CD4-positive, alpha-beta T cell treated with Interleukin-2 at 100 ng/mL for 4 hours (primary cell): ENCODE measurements at places on chromosomes 6 and 20.

GRCh38 chr6:27176523-27177484 lies 70.7 kb upstream of the PRSS16 start:
- peak; percentile 74 for DNase-seq

DNA sequence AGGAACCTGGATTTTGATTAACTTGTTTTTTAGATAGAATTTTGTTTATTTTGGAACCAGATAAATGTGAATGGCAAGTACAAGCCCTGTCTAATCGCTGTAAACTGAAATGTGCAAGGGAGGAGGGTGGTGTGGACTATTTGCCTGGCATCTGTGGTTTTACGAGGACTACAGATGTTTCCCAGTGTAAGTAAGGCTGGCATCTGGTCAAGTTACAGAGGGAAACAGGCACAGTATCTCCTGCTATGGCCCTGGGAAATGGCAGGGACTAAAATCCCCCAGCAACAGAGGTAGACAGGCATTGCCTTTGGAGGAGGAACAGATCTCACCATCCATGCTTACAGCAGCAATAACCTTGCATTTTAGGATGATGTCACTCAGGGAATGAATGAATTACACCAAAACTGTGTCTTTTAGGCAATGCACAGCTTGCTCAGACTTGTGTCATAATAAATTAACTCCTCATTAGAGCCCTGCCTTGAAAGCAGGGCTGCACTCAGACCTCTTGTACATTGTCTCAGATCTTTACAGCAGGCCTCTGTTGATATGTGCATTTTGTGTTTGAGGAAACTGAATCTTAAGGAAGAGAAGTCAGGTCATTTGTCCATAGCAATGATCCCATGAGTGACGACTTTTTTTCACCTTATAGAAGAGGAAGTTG lies 96.2 kb downstream of the TCP11 start:
- DNase-seq = no peak

GRCh38 chr6:161101517-161101916 lies 109.9 kb downstream of the MAP3K4 start:
- DNase-seq = no peak

GRCh38 chr20:9287826-9288225 lies 218.9 kb downstream of the PLCB4 start:
- no peak for DNase-seq

DNA sequence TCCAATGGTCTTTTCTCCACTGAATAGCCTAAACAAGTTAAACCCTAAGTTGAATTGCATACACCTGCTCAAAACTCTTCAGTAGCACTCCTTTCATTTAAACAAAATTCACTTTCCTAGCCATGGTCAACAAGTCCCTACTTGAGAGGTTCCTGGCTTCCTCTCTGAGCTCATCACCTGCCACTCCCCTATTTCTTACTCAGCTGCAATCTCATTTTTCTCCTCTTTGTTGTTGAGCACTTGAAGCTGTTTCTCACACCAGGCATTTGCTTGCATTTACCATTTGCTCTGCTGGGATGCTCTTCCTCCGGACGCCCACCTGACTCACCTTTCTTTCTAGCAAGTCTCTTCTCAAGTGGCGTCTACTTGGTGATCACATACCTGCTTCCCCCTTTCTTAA lies 38.5 kb downstream of the EDN1 start:
- DNase-seq = no peak

DNA sequence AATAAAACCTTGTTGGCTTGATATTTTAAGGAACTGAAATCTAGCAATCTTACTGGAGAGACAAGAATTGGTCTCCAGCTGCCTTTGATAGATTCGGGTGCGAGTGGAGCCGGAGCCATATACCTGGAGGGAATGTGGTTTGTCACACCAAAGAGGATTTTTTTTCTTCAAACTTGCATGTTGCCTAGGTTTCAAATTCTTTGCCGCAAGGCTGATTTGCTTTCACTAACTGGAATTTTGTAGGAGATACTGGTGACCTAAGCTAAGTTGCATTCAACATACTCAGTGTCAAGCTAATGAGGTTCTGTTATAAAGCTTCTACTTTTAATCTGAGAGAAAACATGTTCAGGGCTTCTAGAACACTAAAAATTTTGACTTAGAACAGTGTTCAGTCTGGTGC lies 39.7 kb upstream of the ASIP start:
- DNase-seq = no peak

GRCh38 chr6:136471372-136471771 lies 78.8 kb downstream of the MAP7 start:
- no peak for DNase-seq

GRCh38 chr6:151765444-151765886 lies 42.0 kb upstream of the ESR1 start:
- DNase-seq = peak; percentile 66

DNA sequence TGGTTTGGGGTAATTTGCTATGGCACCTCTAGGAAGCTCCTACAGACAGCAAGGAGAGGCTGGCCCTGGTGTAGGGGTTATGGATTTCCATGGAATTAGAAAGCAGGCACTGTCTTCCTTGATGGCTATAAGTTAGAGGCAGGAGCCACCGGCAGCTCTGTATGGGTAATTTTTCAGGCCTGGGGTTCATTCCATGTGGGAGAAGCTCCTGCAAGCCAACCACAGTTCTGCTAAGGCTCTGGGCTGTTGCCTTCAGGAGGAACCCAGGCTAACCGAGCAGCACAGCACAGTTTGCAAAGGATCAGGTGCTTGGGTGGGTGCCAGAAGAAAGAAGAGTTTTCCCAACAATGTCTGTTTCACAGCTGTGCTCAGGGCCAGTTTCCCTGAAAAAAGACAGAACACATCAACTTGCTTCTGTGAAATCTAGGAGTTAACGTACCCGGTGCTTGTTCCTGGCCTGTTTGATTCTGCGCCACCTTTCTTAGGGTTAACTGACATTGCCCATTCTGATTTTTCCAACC lies 162.8 kb upstream of the MYLIP start:
- no peak for DNase-seq

GRCh38 chr6:22754061-22754460 lies 184.7 kb downstream of the HDGFL1 start:
- no peak for DNase-seq
